ENCODE measurements at places on chromosomes 3 and 15.

- DNase-seq, result no peak
Measured at GRCh38 chr3:190032923-190033322, 87.8 kb downstream of the P3H2 start.

- DNase-seq, result no peak
Measured at GRCh38 chr3:52322466-52322865, 6.3 kb downstream of the DNAH1 start.

DNA sequence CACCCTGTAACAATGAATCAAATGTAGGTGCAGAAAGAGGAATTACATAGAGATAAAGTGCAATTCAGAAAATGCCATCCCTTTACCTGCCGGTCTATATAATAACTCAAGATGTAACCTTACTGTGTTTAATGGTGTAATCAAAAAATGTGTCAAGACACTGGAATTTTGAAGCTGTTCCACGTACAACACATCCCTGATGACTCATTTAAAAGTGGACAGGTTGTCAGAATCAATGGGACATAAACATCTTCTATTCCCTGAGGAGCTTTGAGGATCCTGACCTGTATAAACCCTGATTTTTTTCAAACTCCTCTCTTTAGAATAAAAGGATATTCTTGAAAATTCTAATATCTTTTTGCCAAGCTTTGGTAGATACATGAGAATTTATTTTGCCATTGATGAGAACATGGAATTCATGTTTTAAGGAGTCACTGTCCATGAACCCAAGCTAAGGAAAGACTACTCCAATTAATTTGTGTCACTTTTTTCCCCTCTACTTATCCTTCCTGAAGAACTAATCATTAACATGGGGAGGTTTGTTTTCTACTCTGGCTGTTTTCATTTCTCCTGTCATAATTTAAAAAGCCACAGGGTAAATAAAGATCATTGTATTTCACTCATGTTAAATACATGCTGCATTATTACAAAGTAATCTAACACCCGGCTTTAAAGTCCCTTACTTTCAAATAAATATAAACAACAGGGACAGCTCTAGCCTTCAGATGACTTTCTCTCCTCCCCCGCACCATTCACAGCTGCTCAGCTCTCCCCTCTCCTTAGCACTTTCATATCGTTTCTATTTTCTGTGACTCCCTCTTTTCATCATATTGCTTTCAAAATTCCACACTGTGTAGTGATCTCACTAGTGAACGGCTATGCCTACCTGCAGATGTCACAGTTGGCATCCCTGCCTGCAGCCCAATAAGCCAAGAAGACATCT is 138.3 kb downstream of the TAFA4 start:
- DNase-seq, result peak; percentile 50

GRCh38 chr3:120410541-120410940 is 40.3 kb downstream of the FSTL1 start:
- peak; percentile 84 for DNase-seq

GRCh38 chr3:29440413-29441305 is 159.8 kb downstream of the RBMS3 start:
- peak; percentile 69 for DNase-seq

- no peak for DNase-seq
Measured at GRCh38 chr15:74837482-74838136, 5.3 kb downstream of the ULK3 start.

- DNase-seq, result no peak
Measured at GRCh38 chr3:178451799-178452198, 84.4 kb upstream of the KCNMB2 start.

GRCh38 chr3:99808163-99808794 is 9.4 kb upstream of the CMSS1 start:
- peak; percentile 14 for DNase-seq

DNA sequence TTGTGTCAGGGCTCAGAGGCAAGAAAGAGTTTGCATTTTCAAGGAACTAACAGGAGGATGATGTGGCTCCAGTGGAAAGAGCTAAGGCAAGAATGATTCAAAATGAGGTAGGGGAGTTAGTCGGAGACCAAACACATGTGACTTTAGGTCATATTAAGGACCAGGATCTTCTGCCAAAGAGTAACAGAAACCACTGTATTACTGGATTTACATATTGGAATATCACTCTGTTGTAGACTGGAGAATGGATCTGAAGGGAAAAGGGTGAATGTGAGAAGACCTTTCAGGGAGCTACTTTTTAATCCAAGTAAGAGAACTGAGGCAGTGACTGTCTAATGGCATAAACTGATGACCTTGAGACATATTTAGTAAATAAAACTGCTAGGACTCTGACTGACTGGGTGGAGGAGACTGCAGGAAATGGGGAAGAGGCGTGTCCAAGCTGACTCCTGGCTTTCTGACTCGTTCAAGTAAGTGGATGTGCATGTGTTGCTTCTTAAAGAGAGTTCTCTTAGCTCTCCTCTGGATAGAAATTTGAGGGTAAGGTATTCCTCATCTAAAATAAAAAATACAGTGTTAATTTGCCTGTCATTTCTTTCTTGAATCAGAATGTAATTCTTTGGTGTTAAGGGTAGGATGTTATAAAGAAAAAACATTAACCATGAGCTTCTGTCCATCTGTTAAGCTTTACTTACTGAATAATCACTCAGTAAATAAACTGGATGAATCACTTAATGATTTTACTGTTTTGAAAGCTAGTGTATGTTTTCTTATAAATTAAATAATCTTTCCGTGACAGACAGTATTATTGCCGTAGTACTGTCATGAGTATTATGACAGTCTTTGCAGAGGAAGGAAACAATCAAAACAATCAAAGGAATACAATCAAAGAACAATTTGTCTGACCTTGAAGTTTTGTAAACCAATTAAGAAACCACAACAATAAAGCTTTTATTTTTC is 58.3 kb upstream of the CFAP20DC start:
- DNase-seq, result no peak

- no peak for DNase-seq
Measured at GRCh38 chr3:24725514-24726255, 231.0 kb upstream of the THRB start.

- no peak for DNase-seq
Measured at GRCh38 chr3:183731611-183732010, 34.0 kb downstream of the YEATS2 start.

GRCh38 chr3:132228923-132229322 is 88.3 kb upstream of the ACP3 start:
- DNase-seq, result no peak

GRCh38 chr3:35931867-35932266 is 292.5 kb downstream of the ARPP21 start:
- DNase-seq, result no peak
